Mesenteric fat pad (tissue), 1 donor: ENCODE measurements at places on chromosomes 2 and 18. TPM values are rescaled to one million over a fixed set of nuclear protein-coding genes. Genes with fewer than 3 reads are reported as not detected.

VIT gene
- total RNA-seq, result 5.0 TPM

ANKRD30B gene
- 0.39 TPM for total RNA-seq

SLC66A3 gene
- 19.9 TPM for total RNA-seq

ACMSD gene
- total RNA-seq, result not detected

SCG2 gene
- 0.19 TPM for total RNA-seq

EMILIN1 gene
- total RNA-seq, result 77.4 TPM

SKOR2 gene
- not detected for total RNA-seq

RNPEPL1 gene
- total RNA-seq, result 69.9 TPM

PJVK gene
- 2.1 TPM for total RNA-seq

FMNL2 gene
- total RNA-seq, result 57.6 TPM

TFCP2L1 gene
- total RNA-seq, result 3.1 TPM

CFAP65 gene
- total RNA-seq, result not detected

UCN gene
- total RNA-seq, result 1.0 TPM

CFAP221 gene
- total RNA-seq, result 2.3 TPM

DNA sequence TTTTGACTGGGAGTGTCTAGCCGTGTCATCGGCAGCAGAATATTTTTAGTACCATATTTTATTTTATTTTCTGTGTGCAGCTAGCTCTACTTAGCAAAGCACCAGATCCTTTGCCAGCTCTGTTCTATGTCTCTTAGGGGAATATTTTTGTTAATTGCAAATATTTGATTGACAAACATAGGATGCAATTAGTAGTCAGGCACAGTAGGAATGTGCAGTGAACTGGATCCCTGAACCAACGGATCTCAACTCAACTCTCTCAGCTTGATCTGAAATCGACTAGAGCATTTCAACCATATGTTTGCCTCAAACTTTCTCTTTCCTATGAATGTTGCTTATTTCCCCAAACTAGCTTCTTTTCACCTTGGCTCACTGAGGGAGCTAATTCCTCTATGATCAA lies 998.0 kb upstream of the FANCL start:
- DNase-seq, result no peak

DNA sequence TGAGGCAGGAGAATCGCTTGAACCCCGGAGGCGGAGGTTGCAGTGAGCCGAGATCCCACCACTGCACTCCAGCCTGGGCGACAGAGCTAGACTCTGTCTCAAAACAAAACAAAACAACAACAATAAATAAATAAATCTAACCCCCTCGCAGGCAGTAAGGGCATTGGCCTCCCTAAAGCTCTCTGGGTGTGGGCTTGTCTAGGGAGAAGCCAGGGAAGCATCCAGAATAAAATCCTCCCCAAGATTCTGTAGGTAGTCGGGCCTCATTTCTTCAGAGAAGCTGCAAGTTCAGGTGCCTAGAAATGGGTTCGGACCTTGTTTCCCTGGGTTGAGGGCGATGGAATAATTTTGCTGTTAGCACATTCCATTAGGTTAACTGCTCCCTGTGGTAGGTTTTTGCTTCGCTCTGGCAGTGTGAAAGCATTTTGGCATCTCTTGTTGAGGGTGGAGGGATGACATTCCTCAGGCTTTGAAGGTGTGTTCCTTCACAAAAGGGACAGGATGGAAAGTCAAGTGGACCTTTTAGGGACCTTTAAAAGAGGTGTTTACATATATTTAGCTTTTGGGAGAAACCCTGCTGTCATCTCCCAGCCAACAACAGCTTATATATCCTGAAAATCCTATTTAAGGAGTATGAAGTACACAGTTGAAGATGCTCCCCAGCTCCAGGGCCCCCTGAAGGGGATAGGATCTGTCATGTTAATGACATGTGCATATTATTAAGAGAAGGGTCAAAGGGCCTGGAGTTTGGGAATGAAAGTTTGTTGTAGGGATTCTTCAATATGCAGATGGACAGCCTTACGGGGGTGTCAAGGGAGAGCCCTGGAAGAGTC lies 17.7 kb downstream of the MYCN start:
- DNase-seq, result peak; percentile 51

GRCh38 chr2:230217424-230217823 lies 2.4 kb downstream of the SP110 start:
- DNase-seq, result no peak

DNA sequence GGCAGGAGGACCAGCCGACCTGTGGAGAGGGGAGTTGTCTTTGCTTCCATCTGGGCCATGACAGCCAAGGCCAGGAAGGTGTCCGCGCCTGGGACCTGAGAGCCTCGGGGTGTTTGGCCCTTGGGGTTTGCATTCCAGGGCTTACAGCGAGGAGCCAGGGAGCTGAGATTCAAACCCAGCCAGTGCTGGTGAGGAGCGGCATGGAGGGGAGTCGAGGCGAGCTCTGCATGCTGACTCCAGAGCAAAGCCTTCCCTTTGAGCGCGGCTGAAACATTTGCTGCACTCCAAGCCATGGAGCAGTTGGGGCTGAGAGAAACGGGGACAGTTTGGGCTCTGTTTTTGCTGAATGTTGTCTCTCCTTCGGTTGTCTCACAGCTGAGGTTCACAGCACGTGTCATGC lies 77.4 kb downstream of the TWIST2 start:
- peak; percentile 85 for DNase-seq

GRCh38 chr2:54964271-54964670 lies 86.0 kb downstream of the RTN4 start:
- DNase-seq, result no peak

DNA sequence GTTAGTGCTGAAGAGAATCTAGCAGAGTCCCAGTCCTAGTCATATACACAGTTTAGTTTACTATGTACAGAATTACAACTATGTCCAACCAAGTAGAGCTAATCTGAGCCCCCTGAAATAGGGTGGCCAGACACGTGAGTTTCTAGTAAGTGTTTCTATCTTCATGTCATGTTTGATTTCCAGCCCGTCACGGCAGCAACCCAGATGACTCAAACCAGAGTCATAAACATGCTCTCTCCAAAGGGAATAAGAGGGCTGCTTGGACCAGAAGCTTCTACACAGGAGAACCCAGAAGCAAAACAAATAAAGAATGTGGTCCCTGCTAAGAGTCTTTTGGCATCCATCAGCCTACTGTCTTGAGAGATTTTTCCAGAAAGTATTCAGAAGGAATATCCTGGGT lies 64.9 kb upstream of the WIPF1 start:
- no peak for DNase-seq

GRCh38 chr18:49070552-49070951 lies 119.8 kb upstream of the SMAD7 start:
- no peak for DNase-seq

DNA sequence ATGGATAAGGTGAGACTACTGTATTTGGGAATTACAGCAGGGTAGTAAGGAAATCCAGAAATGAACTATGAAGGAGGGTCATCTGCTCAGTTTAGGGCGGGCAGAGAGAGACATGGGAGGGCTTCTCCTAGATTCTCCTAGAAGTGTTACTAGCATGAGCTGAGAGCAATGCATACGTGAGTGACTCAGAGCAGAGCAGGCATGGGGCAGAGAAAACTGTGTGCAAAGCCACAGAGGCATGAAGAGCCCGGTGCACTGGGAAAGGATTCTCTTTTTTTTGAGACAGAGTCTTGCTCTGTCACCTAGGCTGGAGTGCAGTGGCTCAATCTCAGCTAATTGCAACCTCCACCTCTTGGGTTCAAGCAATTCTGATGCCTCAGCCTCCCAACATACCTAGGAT lies 116.2 kb downstream of the SOCS6 start:
- DNase-seq, result no peak

DNA sequence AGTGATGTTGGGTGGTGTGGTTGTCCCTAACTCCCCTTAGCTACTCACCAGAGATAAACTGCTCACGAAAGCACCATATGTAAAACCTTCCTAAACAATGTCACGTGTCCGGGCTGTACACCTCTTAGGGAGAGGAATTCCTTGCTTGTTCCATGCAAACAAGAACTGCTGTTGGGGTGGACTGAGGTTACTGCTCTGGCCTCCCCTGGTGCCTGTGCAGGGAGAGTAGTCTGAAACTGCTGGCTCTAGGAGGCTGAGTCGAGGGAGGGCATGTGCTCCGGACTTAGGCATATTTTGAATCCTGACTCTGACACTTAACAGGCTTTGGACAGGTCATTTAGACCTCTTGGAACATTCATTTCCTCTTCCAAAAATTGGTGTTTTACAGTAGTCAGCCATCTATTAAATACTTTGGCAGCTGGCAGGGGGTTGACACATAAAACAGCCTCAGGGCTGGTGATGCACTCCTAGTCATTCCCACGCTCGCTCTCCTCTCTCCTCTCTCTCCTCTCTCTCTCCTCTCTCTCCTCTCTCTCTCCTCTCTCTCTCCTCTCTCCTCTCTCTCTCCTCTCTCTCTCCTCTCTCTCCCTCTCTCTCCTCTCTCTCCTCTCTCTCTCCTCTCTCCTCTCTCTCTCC lies 10.6 kb downstream of the THNSL2 start:
- DNase-seq, result no peak

GRCh38 chr2:48251437-48252148 lies 278.4 kb upstream of the STON1 start:
- DNase-seq, result no peak

GRCh38 chr18:49742316-49743116 lies 70.8 kb downstream of the ACAA2 start:
- no peak for DNase-seq

DNA sequence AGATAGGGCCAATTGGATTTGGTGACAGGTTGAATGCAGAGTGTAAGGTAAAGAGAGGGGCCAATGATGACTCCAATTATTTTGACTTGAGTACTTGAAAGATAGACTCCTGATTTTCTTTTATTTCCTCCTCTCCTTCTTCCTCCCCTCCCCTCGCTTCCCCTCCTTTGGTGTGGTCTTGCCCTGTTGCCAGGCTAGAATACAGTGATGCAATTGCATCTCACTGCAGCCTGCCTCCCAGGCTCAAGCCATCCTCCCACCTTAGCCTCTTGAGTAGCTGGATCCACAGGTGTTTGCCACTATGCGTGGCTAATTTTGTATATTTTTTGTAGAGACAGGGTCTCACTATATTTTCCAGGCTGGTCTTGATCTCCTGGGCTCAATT lies 2.3 kb downstream of the DGUOK start:
- no peak for DNase-seq

DNA sequence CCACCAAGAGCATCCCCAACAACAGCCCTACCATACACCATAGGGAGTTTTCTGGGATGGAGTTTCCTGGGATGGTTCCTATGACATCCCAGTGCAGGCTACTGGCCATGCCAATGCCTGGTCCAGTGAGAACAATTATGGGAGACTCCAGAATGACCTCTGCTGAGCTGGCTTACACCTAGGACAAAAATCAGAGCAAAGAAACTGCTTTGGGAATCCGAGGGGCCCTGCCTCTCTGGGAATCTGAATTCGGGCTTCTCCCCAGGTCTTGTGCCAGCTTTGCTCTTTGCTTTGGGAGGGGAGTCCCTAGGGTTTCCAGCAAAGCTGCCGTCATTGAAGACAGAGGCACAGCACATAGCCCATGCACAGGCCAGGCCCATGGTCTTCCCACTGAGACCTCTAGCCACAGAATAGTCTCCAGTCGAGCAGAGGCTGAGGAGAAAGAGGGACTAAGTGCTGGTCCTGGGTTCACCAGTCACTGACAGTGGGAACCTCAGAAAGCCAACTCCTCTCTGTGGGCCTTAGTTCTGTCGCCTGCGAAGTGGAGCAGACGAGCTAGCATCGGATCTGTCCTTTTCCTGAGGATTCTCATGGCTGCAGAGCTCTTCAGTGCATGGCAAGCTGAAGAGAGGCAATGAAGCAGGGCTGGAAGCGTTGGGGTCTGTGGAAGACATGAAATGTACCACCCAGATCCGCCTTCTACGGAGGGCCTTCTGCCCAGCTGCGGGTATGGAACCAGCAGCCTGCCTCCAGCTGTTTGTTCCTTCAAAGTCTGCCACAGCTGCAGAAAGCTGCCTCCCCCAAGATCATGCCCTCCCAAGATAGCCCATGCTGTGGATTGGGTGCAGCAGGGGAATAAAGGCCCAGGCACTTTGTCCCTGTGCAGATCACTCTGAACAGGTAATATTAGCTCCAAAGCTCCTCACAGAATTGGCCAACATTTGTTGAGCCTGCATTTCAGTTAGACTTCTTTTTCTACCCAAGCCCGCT lies 11.2 kb upstream of the LBH start:
- peak; percentile 67 for DNase-seq

GRCh38 chr2:221492636-221493035 lies 79.5 kb downstream of the EPHA4 start:
- DNase-seq, result no peak

- DNase-seq, result no peak
Observed at GRCh38 chr18:42706029-42706608, 409.4 kb downstream of the RIT2 start.

- no peak for DNase-seq
Observed at GRCh38 chr2:64838817-64839216, 150.4 kb upstream of the SLC1A4 start.

GRCh38 chr2:192584976-192585375 lies 390.2 kb upstream of the TMEFF2 start:
- DNase-seq, result no peak

- no peak for DNase-seq
Observed at GRCh38 chr2:212730994-212731393, 192.4 kb upstream of the ERBB4 start.

DNA sequence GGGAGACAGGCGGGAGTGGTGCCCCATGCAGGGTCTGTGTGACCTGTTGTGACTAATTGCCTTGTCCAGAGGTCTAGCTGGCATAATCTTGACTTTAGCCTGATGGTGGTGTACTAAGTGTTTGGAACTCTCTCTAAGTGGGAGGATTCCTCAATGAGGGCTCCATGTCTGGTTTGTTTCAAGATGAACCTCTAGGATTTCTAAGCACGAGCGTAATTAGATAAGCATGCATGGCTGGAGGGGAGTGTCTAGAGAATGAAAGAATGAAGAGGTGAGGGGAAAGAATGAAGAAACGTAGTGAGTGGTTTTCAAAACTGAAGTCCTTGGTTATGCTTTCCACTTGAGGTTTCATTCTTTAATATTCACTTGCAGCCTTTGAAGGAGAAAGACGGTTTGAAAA lies 833.2 kb upstream of the GYPC start:
- no peak for DNase-seq

DNA sequence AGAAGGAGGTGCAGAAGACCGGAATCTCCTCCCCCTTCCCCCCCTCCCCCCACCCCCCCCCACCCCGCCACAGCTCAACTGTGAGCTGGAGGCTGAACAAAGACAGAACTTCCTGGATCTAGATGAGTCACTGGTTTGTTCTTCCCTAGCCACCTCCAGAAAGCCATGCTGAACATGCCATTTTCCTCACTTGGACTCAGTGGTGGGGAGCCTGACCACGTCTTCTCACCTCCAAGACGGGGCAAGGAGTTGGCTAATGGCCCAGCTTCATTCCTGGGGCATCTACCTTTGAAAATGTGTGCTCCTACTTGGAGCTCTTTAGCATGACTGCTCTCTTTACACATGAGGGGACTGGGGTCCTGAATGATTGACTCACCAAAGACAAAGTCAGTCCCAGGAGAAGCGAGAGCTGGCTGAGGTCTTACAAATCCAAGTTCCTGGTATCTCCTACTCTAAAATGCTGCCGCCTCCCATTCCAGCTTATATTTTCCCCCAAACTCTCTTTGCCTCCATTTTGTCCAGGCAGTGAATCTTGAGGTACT lies 22.6 kb upstream of the FZD5 start:
- no peak for DNase-seq

DNA sequence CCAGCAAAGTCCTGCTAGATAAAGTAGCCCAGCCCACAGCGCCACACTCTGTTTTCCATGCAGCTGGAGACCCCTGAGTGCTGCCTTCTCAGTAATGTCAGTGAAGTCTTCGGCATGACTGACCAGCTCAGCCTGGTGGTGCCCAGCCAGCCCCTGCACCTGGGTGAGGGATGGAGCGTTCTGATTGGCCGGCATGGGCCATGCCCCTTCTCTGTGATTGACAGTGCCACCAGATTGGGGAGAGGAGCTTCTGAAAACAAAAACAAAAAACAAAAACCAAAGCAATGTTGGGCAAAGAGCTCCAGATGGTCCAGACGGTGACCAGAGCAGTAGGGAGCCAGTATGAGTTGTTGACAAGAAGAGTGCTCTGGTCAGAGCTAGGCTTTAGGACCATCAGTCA lies 122.6 kb downstream of the DYSF start:
- no peak for DNase-seq
